Neuronal stem cell (in vitro differentiated cells): ENCODE measurements at places on chromosomes 5 and 9.
A peak's percentile ranks its signal among the peaks of the same experiment; 100 is the strongest.

DNA sequence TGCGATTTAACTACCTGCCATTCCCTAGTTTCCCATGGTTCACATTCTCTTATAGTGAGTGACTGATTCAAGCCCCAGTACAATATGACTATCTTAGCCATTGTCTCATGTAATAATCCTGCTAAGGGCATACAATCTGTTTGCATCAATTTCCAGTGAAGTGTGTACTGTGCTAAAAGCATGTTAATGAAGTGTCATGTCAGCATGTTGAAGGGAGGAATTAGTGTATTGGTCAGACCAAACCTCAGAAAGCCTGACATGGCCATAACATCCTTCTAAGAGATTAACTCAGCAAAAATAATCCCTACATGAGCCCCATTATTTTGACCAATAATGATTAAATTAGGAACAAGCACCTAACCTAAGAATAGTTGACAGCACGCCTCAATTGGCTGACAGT lies 442.4 kb downstream of the ENC1 start:
- no peak for DNase-seq

GRCh38 chr5:179874136-179874535 lies 15.5 kb upstream of the MRNIP start:
- DNase-seq = no peak

DNA sequence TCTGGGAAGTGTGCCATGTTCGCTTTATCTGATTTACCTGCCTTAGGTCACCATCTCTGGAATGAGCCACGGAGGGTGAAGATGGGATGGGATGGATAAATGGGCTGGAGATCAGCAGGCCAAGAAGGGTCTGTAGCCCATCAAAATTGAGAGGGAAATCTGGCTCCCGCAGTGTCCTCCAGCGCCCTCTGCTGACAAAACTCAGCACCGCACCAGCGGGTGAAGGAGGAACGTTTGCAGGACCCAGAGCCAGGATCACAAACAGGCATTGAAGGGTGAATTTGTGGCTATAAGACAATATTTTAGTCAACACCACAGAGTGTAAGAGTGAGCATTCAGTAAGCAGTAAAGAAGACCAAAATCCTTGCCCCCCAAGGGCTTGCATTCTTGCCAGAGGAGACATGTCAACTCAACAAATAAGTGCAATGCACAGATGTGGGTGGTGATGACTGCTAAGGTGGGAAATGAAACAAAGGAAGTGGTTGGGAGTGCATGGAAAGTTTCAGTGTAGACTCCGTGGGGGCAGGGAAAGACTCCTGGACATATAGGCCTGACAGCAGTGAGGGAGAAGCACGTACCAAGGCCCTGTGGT lies 124.4 kb downstream of the TENT4A start:
- no peak for DNase-seq

- no peak for DNase-seq
Measured at GRCh38 chr9:131334629-131335367, 45.3 kb downstream of the PLPP7 start.

GRCh38 chr9:119257592-119257991 lies 111.6 kb downstream of the BRINP1 start:
- no peak for DNase-seq

GRCh38 chr5:177540438-177540837 lies 13.9 kb downstream of the FAM193B start:
- no peak for DNase-seq

DNA sequence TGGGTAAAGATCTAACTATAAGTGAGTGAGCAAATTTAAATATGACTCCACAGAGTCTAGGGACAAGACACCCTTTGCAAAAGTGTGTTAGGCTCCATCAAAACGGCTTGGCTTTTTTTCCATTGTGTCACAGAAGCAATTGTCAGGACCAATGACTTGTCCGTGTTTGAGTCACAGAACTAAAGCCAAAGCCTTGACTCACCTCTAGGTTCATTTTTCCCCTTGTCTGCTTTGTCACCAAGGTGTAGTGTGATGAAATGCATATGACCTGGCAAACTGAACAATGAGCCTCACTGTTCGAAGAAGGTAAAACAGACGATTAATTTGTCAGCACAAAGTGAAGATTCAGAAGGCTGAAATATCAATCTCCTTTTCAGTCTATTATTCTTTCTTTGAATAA lies 331.0 kb downstream of the GLIS3 start:
- DNase-seq = no peak

- no peak for DNase-seq
Measured at GRCh38 chr9:136803551-136804508, 3.9 kb upstream of the RABL6 start.

- DNase-seq = no peak
Measured at GRCh38 chr9:134969156-134970045, 51.7 kb upstream of the FCN1 start.

DNA sequence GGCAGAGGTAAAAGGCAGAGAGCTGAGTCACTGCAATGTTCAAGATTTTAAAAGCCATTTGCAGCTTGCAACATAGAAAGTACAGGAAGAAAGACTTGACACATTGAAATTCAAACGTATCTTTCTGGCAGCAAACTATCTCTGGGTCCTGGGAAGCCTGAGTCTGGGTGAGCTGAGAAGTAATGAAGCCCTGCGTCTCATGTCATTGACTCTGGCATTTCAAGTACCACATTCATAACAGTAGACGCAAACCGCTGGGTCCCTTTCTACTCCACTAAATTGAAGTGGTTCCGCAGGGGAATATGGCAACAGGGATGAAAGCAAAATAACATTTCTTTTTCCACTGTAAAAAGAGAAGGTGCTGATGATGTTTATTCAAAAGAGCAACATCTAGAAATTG lies 694.3 kb downstream of the BRINP1 start:
- DNase-seq = no peak

- DNase-seq = no peak
Measured at GRCh38 chr5:57172466-57173318, 1.2 kb upstream of the GPBP1 start.

- peak; percentile 41 for DNase-seq
Measured at GRCh38 chr9:35732800-35733541, 505 bp downstream of the CREB3 start.

- DNase-seq = no peak
Measured at GRCh38 chr5:179382486-179382885, 37.2 kb upstream of the ADAMTS2 start.

- no peak for DNase-seq
Measured at GRCh38 chr9:79684711-79685575, 113.2 kb downstream of the TLE4 start.

DNA sequence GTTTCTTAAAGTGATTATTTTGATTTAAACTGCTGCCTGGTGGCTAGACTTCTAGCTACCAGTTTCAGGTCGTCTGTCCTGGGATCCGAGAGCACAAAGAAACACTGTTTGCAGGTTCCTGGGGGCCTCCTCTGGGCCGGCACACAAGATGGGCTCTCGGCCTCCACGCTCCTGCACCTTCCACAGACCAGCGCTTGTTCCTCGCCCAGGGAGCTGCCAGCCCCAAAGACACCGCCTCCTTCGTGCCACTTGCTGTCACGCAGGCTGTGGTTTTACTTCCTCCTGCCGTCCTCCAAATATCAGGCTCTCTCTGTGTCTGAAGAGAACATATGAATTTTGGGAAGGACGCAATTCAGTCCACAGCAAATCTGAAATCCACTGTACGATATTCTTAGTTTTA lies 105.8 kb downstream of the ROR2 start:
- DNase-seq = no peak

- no peak for DNase-seq
Measured at GRCh38 chr9:125409217-125409636, 147.6 kb downstream of the GAPVD1 start.

GRCh38 chr9:135281151-135281550 lies 193.7 kb downstream of the OLFM1 start:
- DNase-seq = no peak

DNA sequence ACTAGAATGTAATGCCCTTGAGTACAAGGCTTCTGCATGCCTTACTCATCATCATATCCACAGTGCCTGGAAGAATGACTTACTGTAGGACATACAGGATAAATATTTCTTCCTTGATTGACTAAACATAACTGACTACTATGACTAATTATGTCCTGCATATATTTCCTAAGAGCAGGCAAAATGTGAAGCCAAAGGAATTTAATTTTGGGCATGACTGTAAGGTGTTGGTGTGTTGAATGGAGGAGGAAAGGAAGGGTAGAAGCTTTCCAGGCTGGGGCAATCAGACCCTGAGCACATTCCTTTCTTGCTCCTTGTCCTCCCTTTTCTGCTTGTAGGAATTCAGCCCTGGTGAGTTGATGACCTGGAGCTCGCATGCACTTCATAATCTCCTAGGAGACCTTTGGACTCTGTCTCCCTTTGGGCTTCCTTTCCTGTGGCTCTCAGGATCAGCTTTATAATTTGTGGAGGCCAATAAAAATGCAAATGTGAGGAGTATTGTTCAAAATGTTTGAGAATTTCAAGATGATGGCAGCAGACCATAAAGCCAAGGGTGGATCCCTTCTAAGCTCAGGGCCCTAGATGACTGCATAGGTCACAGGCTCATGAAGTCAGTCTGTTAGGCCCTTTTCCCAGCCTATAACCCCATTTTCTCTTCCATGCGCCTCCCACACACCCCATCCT lies 174.0 kb downstream of the HMHB1 start:
- no peak for DNase-seq

GRCh38 chr9:15697446-15697851 lies 144.6 kb downstream of the CCDC171 start:
- DNase-seq = no peak

GRCh38 chr9:14011799-14012560 lies 302.0 kb downstream of the NFIB start:
- DNase-seq = no peak

- no peak for DNase-seq
Measured at GRCh38 chr5:39616131-39616530, 191.4 kb upstream of the DAB2 start.

DNA sequence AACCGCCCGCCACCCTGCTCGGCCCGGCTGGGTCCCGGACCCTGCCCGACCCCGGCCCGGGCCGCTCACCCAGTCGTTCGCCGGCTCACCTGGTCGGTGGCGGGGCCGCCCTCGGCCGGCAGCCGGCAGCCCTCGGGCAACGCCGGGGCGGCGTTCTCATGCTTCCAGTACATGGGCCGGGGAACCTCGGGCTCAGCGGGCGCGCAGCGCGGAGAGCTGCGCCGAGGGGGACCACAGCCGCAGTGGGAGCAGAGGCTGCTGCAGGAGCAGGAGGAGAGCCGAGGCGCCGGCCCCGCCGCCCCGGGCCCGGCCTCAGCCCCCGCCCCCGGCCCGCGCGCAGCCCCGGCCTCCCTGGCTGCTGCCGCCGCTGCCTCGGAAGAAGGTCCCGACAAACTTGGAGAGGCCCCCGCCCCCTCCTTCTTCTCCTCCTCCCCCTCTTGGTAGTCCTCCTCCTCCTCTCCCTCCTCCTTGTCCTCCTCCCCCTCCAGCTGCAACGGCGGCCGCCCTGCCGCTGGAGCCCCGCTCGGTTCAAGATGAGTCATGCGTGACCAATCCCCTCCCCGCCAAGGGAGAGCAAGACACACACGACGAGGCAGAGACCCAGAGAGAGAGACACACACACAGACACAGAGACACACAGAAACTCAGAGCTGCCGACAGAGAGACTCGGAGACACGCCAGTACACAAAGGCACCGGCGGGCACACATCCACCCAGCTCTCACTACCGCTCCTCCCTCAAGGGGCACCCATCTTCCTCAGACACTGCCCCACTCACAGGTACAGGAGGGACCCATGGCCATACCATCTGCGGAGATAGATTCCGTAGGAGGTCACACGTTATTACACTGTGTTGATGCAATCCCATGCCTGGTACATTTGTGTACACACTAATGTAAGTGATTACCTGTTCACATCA lies at the start of gene LHX6:
TSS of gene LHX6 (minus strand) at position 390 of the 917 bp plus-strand sequence. CDS start at position 173, 217 bp downstream.
- DNase-seq = no peak

DNA sequence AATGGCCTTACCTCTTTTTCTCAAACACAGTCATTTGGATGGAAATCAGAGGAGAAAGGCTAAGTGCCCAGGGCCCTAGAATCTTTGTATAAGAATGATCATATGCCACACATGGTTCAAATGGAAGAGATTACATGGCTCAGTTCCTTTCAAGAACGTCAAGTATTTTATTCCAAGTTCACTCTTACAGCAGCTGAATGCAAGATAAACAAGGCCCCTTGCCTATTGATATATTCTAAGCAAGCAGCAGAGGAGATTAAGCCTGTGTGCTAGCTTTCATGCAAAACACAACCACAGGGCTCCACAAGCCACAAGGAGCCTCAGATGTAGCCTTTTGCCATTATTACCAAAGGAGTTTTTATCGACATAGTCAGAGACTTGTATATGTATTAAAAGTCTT lies 55.3 kb upstream of the SLCO6A1 start:
- DNase-seq = peak; percentile 4

DNA sequence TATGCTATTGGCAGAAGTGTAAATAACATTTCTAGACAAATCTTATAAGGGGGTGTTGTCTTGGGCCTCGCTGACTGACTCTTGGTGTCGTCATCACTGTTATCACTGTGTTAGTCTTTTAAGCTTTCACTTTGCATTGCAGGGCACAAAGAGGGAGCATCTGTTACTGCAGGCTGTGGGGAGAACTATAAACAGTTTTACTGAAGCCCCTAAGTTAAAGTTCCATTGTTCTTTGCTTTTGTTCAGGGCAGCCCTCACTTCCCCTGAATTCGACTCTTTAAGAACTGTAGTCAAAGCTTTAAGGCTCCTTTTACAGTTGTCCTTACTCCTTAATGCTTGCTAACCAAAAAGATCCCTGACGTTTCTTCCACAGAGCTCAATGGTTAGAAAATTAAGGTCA lies 605.0 kb downstream of the RAB3C start:
- DNase-seq = no peak

GRCh38 chr5:125411744-125412560 lies 665.5 kb upstream of the ZNF608 start:
- no peak for DNase-seq

DNA sequence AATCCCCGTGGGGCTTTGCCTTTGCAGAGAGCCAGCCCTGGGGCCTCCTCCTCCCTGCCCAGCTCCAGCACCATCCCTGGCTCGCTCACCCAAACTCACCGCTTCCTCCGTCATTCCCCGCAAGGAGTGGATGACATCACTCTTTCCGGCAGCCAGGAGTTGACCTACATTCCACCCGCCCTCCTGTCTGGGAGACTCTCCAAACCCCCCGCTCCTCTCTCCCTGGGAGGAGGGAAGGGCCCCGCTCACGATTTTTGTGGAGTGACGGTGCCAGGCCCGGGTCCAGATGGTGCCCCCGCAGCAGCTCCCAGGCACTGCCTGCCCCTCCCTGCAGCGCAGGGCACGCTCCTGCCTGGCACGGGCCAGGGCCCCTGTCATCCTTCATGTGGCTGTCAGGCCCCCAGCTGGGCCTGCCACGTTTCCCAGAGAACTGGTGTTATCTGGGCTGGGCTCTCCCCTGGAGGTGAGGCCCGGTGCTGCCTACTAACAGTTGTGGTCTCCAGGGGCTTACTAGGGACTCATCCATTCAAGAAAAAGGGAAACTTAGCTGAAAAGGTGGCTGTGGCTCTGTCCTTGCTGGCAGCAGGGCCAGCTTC lies 52.3 kb downstream of the NTNG2 start:
- DNase-seq = no peak
